Cortex of kidney (tissue), 1 donor: ENCODE measurements at places on chromosomes 2 and 18.

DNA sequence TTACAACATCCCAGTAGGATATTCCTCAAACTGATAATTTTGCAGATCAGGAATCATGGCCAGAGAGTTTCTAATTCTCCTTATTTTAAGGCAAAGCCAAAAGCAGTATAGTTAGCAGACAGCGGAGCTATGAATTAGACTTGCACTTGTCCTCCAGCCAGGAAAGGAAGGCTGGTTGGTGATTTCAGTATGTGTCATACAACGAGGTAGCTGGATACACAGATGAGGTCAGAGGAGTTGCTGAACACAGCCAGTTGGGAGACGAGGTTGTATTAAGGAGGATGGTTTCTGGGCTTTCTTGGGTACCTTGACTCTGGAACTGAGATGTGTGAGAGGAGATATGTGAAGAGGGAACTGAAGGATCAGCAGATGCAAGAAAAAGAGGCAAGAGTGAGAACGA is 185.2 kb downstream of the SOX11 start:
- DNase-seq, result no peak

DNA sequence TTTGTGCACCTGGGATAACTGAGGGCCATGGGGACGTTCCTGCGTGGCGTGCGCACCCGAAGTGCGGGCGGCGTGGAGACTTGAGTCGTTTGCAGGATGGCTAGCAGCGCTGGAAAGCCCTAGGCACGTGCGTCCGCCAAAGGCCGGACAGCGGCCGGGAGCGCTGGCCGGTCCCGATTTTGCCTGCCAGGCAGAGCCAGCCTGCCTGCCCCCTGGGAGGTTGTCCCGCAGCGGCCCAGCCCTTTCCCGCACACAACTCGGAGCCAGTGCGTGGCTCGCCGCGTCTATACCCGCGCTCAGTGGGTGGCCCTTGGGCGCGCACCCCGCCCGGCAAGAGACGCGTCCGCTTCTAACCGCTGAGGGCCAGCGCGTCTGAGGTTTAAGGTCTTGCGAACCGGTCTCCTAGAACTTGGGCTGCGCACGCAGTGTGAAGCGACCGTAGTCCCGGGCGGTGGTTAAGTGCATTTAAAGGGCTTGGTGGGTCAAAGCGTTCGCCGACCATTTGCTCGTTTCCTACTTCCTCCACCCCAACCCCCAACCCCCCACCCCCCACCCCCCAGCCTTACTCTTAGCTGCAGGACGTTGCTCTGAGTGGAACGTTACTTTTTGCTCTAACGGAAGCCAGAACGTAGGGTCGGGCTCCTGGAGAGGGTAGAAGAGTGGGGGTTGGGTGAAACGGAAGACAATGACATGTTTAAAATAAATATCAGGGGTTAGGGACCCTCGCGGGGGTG is 627 bp downstream of the CDCA7 start:
- peak; percentile 10 for DNase-seq

GRCh38 chr2:241864168-241864849 is 5.2 kb upstream of the RTP5 start:
- DNase-seq, result no peak

DNA sequence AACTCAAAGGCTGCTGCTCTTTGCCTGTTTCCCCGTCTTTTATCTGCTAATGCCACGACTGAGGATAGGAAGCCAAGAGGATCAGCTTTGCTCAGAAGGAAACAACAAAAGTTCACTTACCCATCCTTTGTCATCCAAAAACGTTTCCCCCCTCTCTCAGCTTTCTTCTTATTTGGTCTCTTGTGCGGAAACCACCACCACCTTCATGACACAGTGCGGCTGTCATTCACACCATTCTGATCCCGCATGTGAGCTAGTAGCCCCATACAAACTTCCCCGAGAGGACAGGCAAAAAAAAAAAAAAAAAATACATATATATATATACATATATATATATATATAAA is 656 bp downstream of the LRRTM4 start:
- no peak for DNase-seq

- DNase-seq, result no peak
These were observed 136.5 kb downstream of the TDRD15 start for GRCh38 chr2:21260311-21260710.

GRCh38 chr2:43049836-43050801 is 176.3 kb downstream of the ZFP36L2 start:
- no peak for DNase-seq

DNA sequence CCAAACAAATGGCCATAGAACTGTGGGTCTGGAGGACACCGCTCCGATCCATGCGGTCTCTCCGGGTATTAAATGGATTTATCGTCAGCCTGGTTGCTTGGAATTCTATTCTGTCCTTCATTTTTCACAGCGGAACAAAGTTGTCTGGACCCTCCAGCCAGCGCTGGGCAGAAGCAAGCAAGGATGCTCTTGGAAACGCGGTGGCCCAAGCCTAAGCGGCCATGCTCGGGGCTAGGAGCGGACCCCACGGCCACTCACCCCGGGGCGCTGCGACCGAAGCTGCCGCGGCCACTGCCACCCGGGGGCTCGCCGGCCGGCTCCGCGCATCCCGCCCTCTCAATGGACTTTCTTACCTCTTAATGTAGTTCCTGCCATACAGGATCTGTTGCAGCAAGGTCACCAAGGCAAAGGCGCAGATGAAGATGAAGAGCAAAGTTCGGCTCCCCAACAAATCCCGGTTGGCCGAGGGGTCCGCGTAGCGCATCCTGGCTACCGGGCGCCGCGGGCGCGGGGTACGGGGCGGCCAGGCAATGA is 761 bp downstream of the ST8SIA5 start:
- no peak for DNase-seq

DNA sequence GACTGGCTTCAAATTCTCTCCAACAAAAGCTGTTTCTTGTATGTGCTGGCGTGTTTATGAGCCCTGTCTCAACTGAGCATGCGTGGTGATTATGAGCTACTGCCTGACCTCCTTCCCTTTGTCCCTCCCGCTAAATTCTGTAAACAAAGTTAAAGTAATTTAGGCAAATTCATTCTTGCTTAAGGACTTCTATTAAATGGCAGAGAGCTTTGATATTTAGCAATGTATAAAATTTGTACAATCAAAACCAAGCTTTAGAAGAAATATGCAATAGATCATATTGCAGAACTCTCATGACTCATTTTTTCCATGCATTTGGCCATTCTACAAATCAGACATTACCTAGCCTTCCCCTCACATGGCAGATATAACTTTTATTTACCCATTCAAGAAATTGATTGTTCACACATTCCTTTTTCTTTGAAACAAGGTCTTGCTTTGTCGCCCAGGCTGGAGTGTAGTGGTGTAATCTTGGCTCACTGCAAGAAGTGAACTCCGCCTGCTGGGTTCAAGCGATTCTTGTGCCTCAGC is 18.2 kb downstream of the IGFBP2 start:
- no peak for DNase-seq

DNA sequence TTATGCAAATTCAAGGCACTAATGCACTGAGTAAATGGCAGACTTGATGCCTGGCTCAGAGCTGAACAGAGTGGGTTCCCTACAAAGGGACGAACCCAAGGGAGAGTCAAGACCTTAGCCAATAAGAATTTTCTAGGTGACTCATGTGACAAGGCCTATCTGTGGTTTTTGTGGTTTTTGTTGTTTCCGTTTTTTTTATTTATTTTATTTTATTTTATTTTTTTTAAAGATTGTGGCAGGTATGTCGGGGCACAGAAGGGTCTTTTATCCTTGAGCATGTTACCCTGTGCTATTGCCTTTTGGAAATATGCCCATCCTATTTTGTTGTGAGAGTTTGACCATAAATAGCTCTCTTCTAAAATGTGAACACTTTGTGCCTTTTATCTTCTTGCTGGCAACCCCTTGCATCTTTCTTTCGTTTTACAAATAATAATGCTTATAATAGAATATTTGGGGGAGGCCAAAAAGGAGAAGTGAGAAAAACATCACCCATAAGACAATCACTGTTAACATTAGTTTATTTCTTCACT is 113.4 kb upstream of the AQP4 start:
- no peak for DNase-seq

GRCh38 chr2:179218848-179219594 is 45.6 kb downstream of the SESTD1 start:
- no peak for DNase-seq

GRCh38 chr2:158561054-158561453 is 104.3 kb downstream of the PKP4 start:
- DNase-seq, result no peak

DNA sequence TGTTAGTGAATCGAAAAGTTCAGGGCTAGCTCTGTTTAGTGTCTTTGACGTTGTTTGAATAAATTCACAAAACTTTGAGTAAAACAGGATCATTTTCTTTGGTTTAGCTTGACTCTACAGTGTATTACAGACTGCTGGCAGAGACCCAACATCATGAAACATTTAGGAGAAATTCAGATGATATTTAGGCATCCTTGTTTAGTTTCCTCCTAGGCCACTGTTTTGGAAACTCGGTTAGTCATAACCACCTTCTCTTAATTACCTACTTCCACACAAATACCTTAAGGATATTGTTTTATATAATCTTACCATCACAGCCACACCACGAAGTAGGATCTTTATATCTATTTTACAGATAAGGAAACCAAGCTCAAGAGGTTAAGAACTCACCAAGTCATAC is 7.8 kb downstream of the LIMS1 start:
- no peak for DNase-seq

DNA sequence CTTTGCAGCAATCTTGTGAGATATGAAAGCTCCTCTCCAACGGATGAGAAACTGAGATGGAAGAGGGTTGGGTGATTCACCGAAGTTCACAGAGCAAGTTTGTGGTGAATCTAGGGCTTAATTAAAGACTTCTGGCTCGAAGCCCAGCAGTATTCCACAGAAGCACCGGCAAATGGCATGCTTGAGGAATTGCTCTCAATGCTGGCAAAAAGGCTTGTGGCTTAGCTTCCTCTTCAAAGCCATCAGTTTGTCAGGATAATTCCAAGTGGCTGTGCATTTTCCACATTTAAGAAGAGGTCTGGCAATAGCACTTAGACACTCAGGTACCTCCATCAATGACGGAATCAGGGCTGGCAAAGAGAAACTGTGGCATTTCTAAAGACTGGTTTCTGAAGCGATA is 98.7 kb upstream of the SLC66A3 start:
- DNase-seq, result no peak

- no peak for DNase-seq
These were observed 154.0 kb downstream of the TMEM17 start for GRCh38 chr2:62352031-62352430.

- DNase-seq, result no peak
These were observed 105.4 kb downstream of the KCNH7 start for GRCh38 chr2:162732946-162733698.

DNA sequence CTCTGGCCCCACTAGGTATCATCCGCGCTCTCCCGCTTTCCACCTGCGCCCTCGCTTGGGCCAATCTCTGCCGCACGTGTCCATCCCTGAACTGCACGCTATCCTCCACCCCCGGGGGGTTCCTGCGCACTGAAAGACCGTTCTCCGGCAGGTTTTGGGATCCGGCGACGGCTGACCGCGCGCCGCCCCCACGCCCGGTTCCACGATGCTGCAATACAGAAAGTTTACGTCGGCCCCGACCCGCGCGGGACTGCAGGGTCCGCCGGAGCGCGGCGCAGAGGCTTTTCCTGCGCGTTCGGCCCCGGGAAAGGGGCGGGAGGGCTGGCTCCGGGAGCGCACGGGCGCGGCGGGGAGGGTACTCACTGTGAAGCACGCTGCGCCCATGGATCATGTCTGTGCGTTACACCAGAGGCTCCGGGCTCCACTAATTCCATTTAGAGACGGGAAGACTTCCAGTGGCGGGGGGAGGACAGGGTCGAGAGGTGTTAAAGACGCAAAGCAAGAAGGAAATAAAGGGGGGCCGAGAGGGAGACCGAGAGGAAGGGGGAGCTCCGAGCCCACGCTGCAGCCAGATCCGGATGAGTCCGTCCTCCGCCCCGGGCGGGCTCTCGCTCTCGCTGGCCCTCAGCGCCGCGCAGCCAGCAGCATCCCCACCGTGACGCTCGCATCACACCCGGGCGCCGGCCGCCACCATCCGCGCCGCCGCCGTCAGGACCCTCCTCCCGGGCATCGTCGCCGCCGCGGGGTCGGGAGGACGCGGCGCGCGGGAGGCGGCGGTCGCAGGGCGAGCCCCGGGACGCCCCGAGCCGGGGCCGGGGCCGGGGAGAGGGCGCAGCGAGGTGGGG is 664 bp downstream of the NETO1 start:
- no peak for DNase-seq

DNA sequence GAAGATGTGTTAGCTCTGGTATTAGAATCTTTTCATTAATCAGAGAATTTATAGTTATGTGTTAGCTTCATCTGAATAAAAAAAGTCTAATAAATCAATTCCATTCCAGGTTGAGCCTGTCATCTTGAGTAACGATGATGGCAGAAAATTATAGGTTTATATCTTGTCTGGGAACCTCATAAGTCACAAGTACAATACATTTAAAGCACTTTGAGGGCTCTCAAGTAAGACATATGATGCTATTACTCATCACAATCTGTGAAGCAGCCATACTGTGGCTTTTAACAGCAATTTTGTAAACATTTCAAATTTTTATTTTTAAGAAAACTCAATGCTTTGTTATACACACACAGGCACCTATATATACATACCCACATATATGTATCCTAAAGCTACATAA is 484.1 kb upstream of the VRK2 start:
- no peak for DNase-seq

GRCh38 chr2:200968162-200968561 is 4.7 kb upstream of the ORC2 start:
- no peak for DNase-seq

DNA sequence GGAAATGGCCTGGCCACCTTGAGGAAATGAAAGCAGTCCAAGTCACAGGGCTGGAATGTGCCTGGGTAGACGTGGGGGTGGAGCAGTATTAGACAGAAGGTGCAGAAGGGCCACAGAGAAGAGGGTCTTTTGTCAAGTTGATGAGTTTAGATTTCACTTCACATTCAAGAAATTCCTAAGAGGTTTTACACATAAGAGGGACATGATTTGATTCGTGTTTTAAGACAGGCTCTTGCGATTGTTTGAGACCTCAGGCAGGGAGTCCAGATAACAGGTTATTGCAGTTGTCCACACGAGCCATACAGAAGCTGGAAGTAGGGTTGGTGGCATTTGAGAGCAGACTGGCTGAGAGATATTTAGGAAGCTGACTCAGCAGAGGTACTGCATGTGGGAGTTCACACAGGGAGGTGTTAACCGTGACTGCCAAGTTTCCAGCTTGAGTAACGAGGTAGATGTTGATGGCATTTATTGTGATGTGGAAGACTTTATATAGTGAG is 64.6 kb downstream of the NEB start:
- DNase-seq, result no peak
